ENCODE measurements at places on chromosomes 16 and 17. TPM values are rescaled to one million over a fixed set of nuclear protein-coding genes. Genes with fewer than 3 reads are reported as not detected.

GRCh38 chr17:81445642-81446503, 50.6 kb downstream of the BAHCC1 start:
- DNase-seq: no peak

- DNase-seq: no peak
These were observed 84.6 kb downstream of the SPAG9 start for GRCh38 chr17:51036084-51036483.

GRCh38 chr16:52113533-52114183, 433.3 kb downstream of the TOX3 start:
- no peak for DNase-seq

DNA sequence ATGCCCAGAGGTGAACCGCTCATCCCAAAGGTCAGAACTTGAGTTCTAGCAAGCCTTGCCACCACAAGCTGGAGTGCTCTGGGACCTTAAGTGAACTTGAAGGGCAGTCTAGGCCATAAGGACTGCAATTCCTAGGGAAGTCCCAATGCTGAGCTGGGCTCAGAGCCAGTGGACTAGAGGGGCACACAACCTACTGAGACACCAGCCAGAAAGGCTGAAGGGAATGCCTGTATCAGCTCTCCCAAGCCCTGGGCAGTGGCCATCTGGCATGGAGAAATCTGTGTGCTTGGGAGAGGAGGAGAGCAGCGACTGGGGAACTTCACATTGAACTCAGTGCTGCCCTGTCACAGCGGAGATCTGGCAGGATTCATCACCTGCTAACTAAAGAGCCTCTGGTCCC, 201.3 kb downstream of the CEP112 start:
- DNase-seq: no peak

DNA sequence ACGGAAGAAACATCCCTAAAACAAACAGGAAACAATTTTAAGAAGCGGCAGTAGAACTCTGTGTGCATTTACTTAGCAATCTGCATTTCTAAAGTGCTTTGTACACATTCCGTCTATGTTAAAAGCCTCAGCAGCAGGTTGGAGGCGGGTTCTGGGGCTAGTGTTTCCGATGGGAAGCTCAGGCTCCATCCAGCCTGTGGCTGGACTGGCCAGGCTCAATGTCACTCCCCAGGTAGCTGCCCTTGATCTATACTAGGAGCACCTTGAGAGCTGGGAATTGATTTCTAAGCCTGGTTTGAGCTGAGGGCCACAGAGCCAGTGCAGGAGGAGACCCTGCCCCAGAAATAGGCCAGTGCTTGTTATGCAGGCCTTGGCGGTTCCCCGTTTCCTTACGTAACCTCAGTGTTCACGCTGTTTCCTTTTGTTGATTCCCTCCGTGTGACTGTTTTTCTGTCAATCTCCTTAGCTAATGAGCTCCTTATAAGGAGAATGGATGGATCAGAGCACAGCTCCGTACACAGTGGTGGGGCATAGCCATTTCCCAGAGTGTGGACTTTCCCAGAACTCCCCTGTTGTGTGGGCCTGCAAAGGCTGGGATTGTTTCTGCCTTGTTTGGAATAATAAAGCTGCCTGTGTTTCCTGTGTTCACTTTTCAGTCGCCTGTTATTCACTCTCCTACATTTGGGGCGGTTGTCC, 21.4 kb downstream of the ADORA2B start:
- DNase-seq: no peak

Gene MGAT5B
- 1.1 TPM for polyA plus RNA-seq

Gene INCA1
- polyA plus RNA-seq: 6.6 TPM

DNA sequence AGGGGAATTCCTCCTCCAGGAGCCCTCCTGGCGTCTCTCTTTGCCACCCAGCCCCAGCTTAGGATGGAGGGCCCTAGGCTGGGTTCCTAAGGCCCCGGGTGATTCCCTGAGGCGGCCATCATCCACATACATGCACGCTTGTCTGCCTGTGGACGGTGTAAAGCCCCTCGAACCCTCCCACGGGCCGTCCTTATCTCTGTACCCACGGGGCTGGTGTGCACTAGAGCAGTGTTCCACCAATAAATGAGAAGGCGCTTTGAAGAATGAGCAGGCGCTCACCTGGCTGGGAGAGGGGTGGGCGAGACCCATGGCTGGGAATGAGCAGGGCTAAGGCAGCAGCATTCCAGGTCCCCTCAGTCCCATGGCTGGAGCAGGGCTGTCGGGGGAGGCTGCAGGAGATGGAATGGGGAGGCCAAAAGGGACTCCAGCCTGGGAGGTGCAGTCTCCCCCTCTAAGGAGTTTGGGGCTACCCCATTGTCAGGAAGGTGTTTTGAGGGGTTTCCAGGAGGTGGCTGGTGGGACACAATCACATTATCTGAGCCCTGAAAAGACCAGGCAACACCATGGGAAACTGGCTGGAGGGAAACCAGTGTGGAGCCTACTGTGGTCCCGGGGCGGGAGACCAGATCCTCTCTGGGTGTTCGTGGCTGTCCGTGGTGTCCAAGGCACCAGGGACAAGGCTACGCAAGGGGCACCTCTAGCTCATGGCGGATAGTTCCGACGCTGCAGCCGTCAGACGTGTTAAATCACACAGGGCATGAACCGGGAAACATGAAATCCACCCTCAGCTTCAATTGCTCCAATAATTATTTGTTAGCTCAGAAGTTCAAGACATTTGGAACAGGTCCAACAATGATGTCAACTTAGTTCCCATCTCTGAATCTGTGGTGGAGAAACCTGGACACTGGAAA, 87.5 kb upstream of the DNAH17 start:
- DNase-seq: peak; percentile 21

Gene DLG4
- polyA plus RNA-seq: 22.8 TPM

Gene SRL
- 1.6 TPM for polyA plus RNA-seq

DNA sequence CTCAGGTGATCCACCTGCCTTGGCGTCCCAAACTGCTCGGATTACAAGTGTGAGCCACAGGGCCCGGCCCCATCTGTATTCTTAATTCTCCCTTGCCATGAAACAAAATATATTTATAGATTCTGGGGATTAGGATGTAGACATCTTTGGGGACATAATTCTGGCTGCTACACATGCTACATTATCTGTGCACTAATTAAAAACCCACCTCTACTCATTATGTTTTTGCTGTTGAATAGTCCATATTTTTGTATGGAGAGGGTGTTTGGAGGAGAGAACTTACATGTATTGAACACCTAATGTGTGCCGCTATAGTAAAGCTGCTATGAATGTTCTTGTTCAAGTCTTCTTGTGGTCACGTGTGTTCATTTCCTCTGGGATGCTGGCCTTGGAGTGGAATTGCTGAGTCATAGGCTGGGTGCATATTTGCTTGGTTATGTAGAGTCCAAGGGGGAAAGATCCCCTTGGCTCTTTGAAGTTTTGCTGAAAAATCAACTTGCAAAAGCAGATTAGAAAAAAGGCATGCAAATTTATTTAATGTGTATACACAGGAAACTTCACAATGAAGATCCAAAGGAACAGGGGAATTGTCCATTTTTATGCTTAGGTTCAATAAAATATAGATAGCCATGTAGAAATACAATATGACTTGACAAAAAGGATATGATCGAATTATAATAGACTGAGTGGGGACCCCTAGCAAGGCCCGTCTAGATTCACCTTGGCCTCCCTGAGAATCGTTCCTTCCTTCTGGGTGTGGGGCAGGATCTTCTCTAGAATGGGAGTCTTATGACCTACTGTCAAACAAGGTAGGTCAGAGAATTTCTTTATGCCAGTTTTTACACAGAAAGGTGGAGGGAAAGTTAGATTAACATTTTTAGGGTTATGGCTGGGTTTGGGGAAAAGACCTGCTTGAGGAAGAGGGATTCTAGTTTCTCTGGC, 42.1 kb upstream of the GPRC5B start:
- no peak for DNase-seq

Gene ZP2
- 0.17 TPM for polyA plus RNA-seq

- no peak for DNase-seq
These were observed 793 bp downstream of the COG7 start for GRCh38 chr16:23452221-23452571.

GRCh38 chr17:67051155-67051538, 6.8 kb downstream of the CACNG1 start:
- no peak for DNase-seq

Gene KRT10
- 41.0 TPM for polyA plus RNA-seq

DNA sequence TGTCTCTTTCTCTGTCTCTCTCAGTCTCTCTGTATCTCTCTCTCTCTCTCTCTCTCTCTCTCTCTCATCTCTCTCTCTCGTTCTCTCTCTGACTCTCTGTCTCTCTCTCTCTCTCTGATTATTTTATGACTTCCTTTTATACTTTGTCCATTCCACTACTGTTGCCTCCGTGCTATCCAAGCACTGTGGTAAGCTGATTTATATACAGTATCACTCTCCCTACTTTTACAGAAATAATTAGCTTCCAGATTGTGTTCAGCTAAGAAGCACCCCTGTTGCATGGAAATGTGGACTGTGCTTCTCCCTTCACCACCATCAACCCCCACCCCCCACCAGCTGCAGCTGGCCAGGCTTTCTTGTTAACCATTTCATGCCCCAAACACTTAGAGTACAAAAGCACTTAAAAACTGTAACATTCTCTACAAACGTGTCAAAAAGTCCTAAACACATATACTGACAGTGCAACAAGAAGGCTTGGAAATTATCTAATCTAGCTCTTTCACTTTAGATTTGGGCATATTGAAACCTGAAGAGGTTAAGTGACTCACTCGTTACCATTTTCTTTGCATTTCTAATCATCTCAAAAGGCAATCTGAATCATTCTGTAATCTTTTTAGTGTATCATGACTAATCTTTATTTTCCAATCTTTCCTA, 11.6 kb upstream of the TMEM100 start:
- no peak for DNase-seq

Gene TMEM107
- polyA plus RNA-seq: 22.4 TPM

DNA sequence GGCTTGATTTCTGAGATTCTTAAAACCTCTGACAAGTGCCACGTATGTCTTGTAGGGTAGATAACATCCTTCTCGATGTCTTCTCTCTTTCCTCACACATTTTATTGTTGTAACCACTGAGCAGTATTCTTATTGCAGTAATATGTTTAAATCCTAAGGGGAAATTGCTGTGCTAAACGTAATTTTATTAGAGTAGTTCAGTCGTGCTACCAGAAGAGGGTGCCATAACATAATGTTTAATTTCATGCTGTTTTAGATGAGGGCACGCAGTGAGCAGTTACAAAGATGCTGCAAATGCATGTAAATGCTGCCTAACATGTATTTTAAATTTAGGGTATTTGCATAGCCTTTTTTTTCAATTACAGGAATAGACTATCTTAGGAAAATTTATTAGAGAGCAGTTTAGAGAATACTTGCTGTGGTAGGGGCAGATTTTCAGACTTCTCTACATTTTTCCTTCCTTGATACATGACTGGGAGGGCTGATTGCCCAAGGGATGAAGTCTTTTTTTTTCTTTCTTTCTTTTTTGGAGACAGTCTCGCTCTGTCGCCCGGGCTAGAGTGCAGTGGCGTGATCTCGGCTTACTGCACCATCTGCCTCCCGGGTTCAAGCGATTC, 51.7 kb downstream of the GAN start:
- DNase-seq: peak; percentile 41

Measured in right renal cortex interstitium (tissue), 3 donors.